ENCODE measurements at places on chromosomes 16 and 17. TPM values are rescaled to one million over a fixed set of nuclear protein-coding genes. Genes with fewer than 3 reads are reported as not detected.

DNA sequence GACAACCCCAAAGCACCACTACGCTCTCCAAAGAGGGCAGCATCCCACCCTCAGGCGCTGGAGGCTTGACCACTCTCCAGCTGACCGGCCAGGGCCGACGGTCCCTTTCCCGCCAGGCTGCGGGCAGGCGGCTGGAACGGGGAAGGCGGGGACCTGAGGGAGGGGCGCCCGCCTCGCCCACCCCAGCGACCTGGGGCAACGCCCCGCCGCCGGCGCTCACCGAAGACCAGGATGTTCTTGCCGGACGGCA is 431 bp downstream of the DYNC1LI2 start:
- peak overlapping the region; percentile 75 for H3K27ac ChIP-seq
- peaks cover 16% of the 10 kb centered on the region for H3K4me1 ChIP-seq
- no peaks in the 10 kb centered on the region for H3K27me3 ChIP-seq
- peaks cover 20% of the 10 kb centered on the region for H3K36me3 ChIP-seq
- no peak for DNase-seq
- peak overlapping the region; percentile 86 for H3K4me3 ChIP-seq

The KRTAP1-1 gene
- 1.6 TPM for total RNA-seq

GRCh38 chr17:79539944-79540705 is 70.7 kb downstream of the RBFOX3 start:
- H3K27me3 ChIP-seq, result no peaks in the 10 kb centered on the region
- H3K27ac ChIP-seq, result no peak overlapping the region
- H3K36me3 ChIP-seq, result no peaks in the 10 kb centered on the region
- no peaks in the 10 kb centered on the region for H3K4me1 ChIP-seq

The RABEP2 gene
- total RNA-seq, result 53.4 TPM

The CD300E gene
- not detected for total RNA-seq

DNA sequence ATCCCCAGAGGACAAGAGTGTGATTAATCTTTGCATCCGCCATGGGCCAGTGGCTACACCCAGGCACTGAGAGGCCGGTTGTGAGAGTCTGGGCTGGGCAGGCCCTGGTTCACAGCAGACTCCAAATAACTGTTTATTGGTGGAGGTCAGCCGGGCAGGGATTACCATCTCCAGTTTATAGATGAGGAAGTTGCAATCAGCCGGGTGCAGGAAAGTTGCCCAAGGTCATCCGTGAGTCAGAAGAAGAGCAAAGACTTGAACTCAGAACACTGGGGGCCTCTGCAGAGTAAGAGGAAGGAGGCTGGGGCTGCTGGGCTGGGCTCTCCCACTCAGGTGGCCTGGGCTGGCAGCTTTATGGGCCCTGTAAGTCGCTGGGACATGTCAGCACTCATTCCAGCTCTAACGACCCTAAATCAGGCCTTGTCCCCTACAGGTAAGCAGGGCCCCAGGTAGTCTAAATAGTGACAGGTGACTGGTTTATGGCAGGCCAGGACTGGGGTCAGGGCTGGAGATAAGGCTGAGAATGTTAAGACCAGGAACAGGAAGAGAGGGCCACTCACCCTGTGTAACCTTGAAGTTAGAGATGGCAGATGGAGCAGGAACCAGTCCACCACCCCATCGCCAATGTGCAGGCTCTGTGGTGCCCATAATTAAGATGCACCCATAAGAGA is 2.1 kb upstream of the CA4 start:
- H3K36me3 ChIP-seq, result no peaks in the 10 kb centered on the region
- peaks cover 46% of the 10 kb centered on the region for H3K27me3 ChIP-seq
- peaks cover 6% of the 10 kb centered on the region for H3K4me1 ChIP-seq
- H3K4me3 ChIP-seq, result no peak overlapping the region
- H3K27ac ChIP-seq, result no peak overlapping the region
- DNase-seq, result no peak

The SLC16A6 gene
- total RNA-seq, result 0.32 TPM

The TMIGD1 gene
- not detected for total RNA-seq

The CCL3 gene
- not detected for total RNA-seq

DNA sequence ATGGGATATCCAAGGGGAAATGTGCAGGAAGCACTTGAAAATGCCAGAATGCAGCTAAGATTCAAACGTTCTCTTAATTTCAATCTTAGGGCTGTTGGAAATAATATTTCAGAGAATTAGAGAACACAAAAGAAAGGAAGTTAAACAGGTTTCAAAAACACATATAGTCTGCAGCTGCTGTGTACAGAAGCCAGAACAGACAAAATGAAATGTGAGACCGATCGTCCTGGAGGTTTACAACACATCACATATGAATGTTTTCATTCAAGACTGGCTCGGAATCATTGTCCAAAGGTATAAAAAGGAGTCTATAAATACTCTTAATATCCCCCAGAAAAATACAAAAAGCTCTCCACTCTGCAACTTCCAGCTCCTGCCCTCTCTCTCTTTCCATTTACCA is 14.3 kb downstream of the CYTH1 start:
- no peak overlapping the region for H3K4me3 ChIP-seq
- no peaks in the 10 kb centered on the region for H3K27me3 ChIP-seq
- DNase-seq, result no peak
- no peak overlapping the region for H3K27ac ChIP-seq
- H3K36me3 ChIP-seq, result no peaks in the 10 kb centered on the region

The MFSD6L gene
- total RNA-seq, result not detected

DNA sequence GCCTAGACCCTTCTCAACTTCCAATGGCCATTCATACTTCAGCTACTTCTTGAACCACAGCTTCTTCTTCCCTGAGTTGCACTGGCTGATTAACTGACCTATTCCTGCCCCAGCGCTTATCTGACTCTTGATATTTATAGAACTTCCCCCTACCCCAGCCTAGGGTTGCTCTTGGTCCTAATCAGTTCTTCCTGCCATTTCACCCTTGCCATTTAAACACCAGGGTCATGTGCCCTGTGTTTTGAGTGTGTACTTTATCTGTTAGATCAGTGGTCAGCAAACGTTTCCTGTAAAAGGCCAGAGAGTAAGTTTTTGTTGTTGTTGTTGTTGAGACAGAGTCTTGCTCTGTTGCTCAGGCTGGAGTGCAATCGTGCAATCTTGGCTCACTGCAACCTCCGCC is 82.4 kb upstream of the COX10 start:
- no peaks in the 10 kb centered on the region for H3K27me3 ChIP-seq
- H3K27ac ChIP-seq, result no peak overlapping the region
- H3K4me1 ChIP-seq, result no peaks in the 10 kb centered on the region

The GAS2L2 gene
- not detected for total RNA-seq

The OTOP2 gene
- not detected for total RNA-seq

- H3K27me3 ChIP-seq, result no peaks in the 10 kb centered on the region
- no peak overlapping the region for H3K4me3 ChIP-seq
- DNase-seq, result no peak
- no peak overlapping the region for H3K27ac ChIP-seq
Measured at GRCh38 chr17:60610473-60610872, 10.5 kb downstream of the PPM1D start.

DNA sequence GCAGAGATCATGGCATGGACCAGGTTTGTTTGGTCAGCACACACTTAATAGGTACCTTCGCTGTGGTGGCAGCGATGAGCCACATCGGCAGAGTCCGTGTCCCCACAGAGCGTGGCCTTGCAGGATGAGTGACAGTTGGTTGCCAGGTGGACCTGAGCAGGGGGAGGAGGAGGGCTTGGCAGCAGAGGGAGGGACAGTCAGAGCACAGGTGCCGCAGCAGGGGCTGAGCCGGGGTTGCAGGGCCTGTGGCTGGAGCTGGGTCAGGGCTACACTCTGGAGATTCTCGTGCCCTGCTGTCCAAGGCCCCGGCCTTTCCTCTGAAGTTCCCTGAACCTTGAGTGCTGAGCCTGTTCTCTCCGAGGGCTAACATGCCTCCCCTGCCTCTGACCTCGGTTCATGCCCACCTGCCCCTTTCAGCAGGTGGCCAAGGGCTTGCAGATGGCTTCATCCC is 24.8 kb downstream of the POLR3E start:
- no peaks in the 10 kb centered on the region for H3K27me3 ChIP-seq
- DNase-seq, result no peak
- H3K36me3 ChIP-seq, result peaks cover 3% of the 10 kb centered on the region
- H3K4me3 ChIP-seq, result no peak overlapping the region
- no peaks in the 10 kb centered on the region for H3K4me1 ChIP-seq

DNA sequence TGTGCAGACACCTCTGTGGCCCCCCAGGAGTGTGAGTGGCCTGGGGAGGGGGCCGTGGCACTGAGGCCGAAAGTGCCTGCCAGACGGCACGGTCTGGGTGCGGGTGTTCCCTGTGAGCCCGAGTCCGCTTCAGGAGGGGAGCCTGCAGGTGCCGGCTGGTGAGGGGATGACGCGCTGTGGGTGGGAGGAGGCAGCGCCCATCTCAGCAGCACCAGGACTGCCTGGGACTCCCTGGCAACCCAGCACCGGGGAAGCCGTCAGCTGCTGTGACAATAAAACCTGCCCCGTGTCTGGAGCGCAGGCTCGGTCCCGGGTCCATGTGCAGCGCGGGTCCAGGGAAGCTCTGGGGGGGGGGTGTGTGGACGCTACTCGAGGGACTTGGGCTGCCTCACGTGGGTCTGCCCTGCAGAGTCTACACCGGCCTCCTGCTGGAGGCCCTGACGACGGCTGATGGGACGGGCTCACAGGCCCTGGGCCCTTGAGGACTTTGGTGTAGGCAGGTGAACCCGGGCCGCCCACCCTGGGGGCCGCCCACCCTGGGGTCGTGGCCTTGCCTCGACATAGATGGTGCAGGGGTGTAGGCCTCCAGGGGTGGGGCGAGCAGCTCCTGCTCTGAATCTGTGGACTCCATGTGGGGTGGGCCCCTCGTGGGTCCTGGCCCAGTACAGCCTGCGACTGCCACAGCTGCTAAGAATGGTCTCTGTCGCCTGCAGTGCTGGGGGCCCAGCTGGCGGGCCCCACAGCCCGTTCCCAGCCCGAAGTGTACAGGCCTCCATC is 5.9 kb upstream of the RAB40C start:
- H3K36me3 ChIP-seq, result no peaks in the 10 kb centered on the region
- 0 out of 2 replicates have a peak, but pooled peaks cover 5% of the 10 kb centered on the region for H3K4me1 ChIP-seq
- no peaks in the 10 kb centered on the region for H3K27me3 ChIP-seq
- no peak overlapping the region for H3K27ac ChIP-seq
- H3K4me3 ChIP-seq, result no peak overlapping the region

DNA sequence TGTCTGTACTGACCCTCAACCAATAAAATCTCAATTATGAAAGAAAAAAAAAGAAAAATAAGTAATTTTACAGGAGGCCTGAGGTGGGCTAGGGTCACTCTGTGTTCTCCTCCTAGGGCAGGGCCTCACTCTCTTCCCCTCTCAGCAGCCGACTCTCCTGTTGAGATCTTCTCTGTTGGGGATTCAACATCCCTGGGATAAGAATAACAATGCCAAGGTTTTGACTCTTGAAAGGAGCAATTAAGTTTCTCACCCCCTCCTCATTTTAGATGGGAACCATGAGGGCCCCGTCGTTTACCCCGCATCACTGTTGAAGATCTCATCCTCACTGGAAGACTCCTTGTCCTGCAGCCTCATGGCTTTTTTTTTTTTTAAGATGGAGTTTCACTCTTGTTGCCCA is 21.5 kb upstream of the BRCA1 start:
- no peaks in the 10 kb centered on the region for H3K27me3 ChIP-seq
- no peak overlapping the region for H3K4me3 ChIP-seq
- no peaks in the 10 kb centered on the region for H3K4me1 ChIP-seq

DNA sequence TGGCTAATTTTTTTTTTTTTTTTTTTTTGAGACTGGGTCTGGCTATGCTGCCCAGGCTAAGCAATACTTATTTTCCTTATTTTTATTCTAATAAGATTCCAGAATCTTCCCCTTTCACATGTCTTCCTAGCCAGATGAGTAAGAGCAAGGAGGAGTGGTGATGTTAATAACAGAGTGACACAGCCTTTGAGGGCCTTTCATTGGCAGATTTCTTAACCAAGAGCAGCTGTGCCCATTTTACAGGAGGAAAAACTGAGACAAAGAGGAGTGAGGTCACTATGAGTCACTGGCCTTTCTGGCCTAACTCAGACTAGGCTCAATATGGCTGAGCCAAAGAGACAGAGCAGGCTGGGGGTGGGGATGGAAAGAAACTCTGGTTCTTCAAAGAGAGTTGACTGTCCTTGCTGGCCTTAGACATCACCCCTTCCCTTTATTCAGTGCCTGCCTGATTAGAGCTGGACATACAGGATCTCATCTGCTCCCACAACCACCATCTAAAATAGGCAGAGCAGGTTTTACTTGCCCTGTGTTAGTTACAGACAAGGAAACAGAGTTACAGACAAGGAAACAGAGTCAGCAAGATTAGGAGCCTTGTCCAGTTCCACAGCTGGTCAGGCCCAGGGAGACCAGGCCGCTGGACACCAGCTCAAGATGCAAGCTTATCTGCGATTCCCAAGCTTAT is 50.0 kb upstream of the TOB1 start:
- no peaks in the 10 kb centered on the region for H3K36me3 ChIP-seq
- H3K4me3 ChIP-seq, result no peak overlapping the region
- H3K27me3 ChIP-seq, result no peaks in the 10 kb centered on the region
- peak; percentile 36 for DNase-seq

DNA sequence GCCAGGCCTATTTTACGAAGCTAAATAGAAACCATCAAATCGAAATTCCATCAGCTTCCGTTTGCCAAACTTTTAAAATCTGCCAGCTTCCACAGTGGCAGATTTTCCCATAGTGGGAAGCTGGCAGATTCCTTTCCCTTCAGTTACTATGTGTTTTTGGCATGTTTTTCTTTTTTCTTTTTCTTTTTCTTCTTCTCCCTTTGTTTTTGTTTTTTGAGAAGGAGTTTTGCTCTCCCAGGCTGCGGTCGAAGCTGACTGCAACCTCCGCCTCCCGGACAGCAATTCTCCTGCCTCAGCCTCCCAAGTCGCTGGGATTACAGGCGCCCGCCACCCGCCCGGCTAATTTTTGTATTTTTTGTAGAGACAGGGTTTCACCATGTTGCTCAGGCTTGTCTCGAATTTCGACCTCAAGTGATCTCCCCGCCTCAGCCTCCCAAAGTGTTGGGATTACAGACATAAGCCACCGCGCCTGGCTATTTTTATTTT is 684 bp upstream of the CWC25 start:
- H3K36me3 ChIP-seq, result no peaks in the 10 kb centered on the region
- H3K4me1 ChIP-seq, result peaks cover 13% of the 10 kb centered on the region
- no peak for DNase-seq
- H3K27me3 ChIP-seq, result no peaks in the 10 kb centered on the region
- peak overlapping the region; percentile 99 for H3K27ac ChIP-seq

- no peak for DNase-seq
- no peaks in the 10 kb centered on the region for H3K36me3 ChIP-seq
- H3K27ac ChIP-seq, result no peak overlapping the region
- H3K4me3 ChIP-seq, result no peak overlapping the region
- no peaks in the 10 kb centered on the region for H3K4me1 ChIP-seq
Measured at GRCh38 chr16:51022955-51023354, 128.1 kb downstream of the SALL1 start.

- H3K27ac ChIP-seq, result no peak overlapping the region
- no peak overlapping the region for H3K4me3 ChIP-seq
- no peaks in the 10 kb centered on the region for H3K4me1 ChIP-seq
- no peak for DNase-seq
- H3K27me3 ChIP-seq, result no peaks in the 10 kb centered on the region
Measured at GRCh38 chr16:56226845-56227525, 35.7 kb downstream of the GNAO1 start.

- H3K27ac ChIP-seq, result no peak overlapping the region
- no peak overlapping the region for H3K4me3 ChIP-seq
- DNase-seq, result peak; percentile 88
Measured at GRCh38 chr17:66255112-66255511, 25.9 kb upstream of the APOH start.

Measured in GM23248 (cell line).